ENCODE measurements at places on chromosomes 4 and X. TPM values are rescaled to one million over a fixed set of nuclear protein-coding genes. Genes with fewer than 3 reads are reported as not detected.

Gene PAPSS1
- total RNA-seq, result 16.0 TPM

Gene SH3D19
- not detected for total RNA-seq

Gene MXD4
- 36.1 TPM for total RNA-seq

Gene RIBC1
- 1.0 TPM for total RNA-seq

Gene FGF2
- 0.31 TPM for total RNA-seq

Gene SPANXD
- total RNA-seq, result not detected

Gene GUCY1B1
- 12.5 TPM for total RNA-seq

Gene SMIM9
- total RNA-seq, result not detected

Gene MAD2L1
- total RNA-seq, result 5.5 TPM
